CD8-positive, alpha-beta memory T cell (primary cell): ENCODE measurements at places on chromosomes 1 and 21. TPM values are rescaled to one million over a fixed set of nuclear protein-coding genes. Genes with fewer than 3 reads are reported as not detected.

Gene OR10R2
- total RNA-seq, result not detected

Gene SLC45A1
- 0.58 TPM for total RNA-seq

Gene SLFNL1
- total RNA-seq, result not detected

Gene NR5A2
- not detected for total RNA-seq

Gene LAMB3
- 0.92 TPM for total RNA-seq

Gene ESPN
- total RNA-seq, result 0.60 TPM

Gene CFAP107
- total RNA-seq, result not detected

DNA sequence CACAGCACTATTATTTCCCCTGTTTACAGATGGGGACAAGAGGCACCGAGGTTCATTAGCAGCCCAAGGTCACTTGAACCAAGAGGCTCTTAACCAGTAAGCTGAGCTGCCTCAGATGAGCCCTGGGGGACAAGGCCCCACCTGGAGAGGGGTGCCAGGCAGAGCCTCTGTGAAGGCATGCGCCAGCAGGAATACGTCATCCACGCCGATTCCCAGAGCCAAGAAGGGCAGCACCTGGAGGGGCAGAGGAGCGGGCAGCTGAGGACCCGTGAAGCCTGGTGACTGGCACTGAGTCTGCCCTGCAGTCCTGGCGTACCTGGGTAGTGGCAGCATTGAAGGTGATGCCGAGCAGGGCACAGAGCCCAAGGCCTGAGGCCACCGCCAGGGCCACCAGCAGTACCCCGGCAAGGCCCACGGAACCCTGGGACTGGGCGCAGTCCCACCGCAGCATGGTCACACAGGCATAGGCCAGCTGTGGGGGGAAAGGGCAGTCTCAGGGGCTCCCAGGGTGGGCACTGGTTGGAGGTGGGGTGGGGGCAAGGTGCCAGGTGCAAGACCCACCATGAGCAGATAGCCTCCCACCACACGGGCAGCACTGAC lies 14.1 kb downstream of the PTCH2 start:
- no peaks in the 10 kb centered on the region for H3K4me1 ChIP-seq
- H3K4me3 ChIP-seq, result no peak overlapping the region
- H3K36me3 ChIP-seq, result no peaks in the 10 kb centered on the region

- H3K4me3 ChIP-seq, result no peak overlapping the region
- no peaks in the 10 kb centered on the region for H3K4me1 ChIP-seq
- DNase-seq, result no peak
- no peaks in the 10 kb centered on the region for H3K27me3 ChIP-seq
- H3K27ac ChIP-seq, result no peak overlapping the region
- peaks cover 51% of the 10 kb centered on the region for H3K36me3 ChIP-seq
These were observed 21.0 kb downstream of the KIF21B start for GRCh38 chr1:201002510-201002909.

DNA sequence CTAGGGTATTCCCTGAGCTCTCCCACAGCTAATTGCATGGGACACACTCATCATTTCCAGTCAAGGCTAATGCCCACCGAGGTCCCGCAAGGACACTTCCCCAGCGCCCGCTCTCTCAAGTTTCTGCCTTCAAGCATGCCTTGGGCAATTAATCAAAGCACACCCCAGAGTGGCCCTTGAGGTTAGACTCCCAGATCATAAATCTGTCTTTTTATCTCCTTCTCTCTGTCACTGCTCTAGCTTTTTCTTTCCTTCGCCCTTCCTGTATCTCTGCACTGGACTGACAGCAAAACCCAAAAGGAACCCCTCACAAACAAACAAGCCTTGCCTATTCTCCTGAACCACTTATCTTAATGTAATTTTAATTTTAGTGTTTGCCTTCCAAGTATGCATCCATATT lies 7.9 kb upstream of the EXOSC10 start:
- no peak for DNase-seq
- no peaks in the 10 kb centered on the region for H3K4me1 ChIP-seq
- no peaks in the 10 kb centered on the region for H3K27me3 ChIP-seq
- H3K4me3 ChIP-seq, result no peak overlapping the region
- no peak overlapping the region for H3K27ac ChIP-seq

DNA sequence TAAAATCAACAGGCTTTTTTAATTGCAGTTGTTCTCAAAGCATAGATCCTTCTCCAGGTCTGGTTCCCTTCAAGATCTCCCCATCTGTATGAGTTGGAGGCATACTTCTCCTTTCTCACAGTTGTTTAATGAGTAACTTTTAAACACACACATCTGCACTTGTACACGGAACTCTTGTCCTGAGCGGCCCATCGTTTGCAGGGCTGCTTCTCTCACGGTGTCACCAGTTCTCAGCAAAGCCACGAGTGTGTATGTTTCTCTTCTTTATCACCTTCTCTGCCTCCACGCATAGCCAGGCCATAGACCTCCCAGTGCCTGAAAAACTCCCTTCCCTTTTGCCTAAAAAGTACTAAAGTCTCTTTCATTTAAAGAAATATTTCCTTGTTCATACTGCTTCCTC lies 68.7 kb upstream of the ROR1 start:
- H3K27ac ChIP-seq, result no peak overlapping the region
- no peak overlapping the region for H3K4me3 ChIP-seq
- no peak for DNase-seq
- H3K36me3 ChIP-seq, result no peaks in the 10 kb centered on the region
- no peaks in the 10 kb centered on the region for H3K27me3 ChIP-seq

DNA sequence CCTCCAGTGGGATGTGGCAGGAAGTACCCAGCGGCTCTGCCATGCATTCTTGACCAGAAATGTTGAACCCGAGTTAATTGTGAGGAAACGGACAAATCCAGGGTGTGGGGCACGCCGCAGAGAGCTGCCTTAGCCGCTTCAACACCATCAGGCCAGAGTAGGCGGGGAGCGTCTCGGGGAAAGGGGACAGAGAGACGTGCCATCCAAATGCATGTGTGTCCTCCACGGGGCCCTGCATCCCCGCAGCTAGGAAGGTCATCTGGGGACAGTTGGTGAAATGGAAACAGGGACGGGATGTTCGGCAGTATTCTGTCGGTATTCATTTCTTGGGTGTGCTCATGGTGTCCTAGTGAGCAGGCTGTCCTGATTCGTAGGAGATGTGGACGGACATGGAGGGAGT lies 59.1 kb upstream of the TRAPPC10 start:
- DNase-seq, result no peak
- no peaks in the 10 kb centered on the region for H3K36me3 ChIP-seq
- peaks cover 19% of the 10 kb centered on the region for H3K4me1 ChIP-seq
- no peak overlapping the region for H3K27ac ChIP-seq
- no peaks in the 10 kb centered on the region for H3K27me3 ChIP-seq

- no peak overlapping the region for H3K27ac ChIP-seq
- no peak overlapping the region for H3K4me3 ChIP-seq
- H3K27me3 ChIP-seq, result peaks cover 17% of the 10 kb centered on the region
- no peaks in the 10 kb centered on the region for H3K36me3 ChIP-seq
- H3K4me1 ChIP-seq, result no peaks in the 10 kb centered on the region
These were observed 413.6 kb upstream of the ESRRG start for GRCh38 chr1:217136895-217137205.

DNA sequence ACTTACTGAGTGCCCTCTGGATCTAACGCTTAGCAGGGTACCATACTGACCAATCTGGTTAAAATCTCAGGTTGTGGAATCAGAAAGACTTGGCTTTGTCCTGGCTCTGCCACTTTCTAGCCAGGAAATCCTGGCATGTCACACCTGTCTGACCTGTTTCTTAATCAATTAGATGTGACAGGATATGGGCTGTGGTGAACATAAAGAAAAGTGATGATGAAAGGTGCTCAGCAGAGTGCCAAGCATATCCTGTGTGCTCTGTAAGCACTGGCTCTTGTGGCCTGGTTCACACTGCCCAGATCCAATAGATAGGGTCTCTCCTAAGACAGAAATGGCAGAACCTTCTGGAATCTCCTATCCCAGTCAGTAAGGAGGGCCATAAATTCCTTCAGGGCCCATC lies 53.9 kb downstream of the PHC2 start:
- no peaks in the 10 kb centered on the region for H3K27me3 ChIP-seq
- no peak overlapping the region for H3K4me3 ChIP-seq
- H3K36me3 ChIP-seq, result no peaks in the 10 kb centered on the region
- peak; percentile 21 for DNase-seq

DNA sequence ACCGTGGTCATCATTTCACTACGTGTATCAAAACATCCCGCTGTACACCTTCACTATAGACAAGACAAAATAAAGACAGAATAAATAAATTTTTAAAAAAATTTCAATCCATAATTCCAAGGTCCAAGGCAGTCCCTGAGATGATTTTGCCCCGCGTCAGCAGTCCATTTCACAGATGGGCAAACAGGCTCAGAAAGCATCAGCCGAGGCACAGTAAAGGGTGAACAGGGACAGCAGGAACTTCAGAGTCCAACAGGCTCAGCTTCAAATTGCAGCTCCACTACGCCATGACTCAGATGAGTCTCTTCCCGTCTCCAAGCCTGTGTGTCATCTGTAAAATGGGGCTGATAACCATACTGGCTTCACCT lies 15.0 kb downstream of the MATN1 start:
- no peaks in the 10 kb centered on the region for H3K36me3 ChIP-seq
- H3K27me3 ChIP-seq, result no peaks in the 10 kb centered on the region
- no peak overlapping the region for H3K27ac ChIP-seq
- DNase-seq, result no peak

GRCh38 chr1:116064616-116065015 lies 46.6 kb upstream of the MAB21L3 start:
- H3K4me3 ChIP-seq, result no peak overlapping the region
- H3K27ac ChIP-seq, result no peak overlapping the region
- no peaks in the 10 kb centered on the region for H3K27me3 ChIP-seq
- no peaks in the 10 kb centered on the region for H3K4me1 ChIP-seq

DNA sequence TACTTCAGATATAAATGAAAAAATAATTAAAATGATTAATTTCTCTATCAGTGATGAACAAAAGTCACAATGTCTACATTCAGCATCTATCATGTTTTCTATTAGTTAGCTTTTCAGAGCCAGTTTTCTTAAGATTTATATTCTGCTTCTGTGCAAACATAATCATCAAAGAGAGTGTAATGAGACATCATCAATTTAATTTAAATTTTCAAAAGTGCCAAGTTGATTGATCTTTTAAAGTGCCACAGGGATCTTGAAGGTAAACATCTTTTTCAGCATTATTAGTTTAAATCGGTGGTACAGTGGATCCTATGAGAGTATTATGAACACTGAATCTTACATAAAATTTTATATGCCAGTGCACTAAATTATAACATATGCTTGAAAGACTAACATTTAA lies 1176.1 kb downstream of the PLA2G4A start:
- no peaks in the 10 kb centered on the region for H3K27me3 ChIP-seq
- H3K36me3 ChIP-seq, result no peaks in the 10 kb centered on the region
- H3K27ac ChIP-seq, result no peak overlapping the region
- no peaks in the 10 kb centered on the region for H3K4me1 ChIP-seq

DNA sequence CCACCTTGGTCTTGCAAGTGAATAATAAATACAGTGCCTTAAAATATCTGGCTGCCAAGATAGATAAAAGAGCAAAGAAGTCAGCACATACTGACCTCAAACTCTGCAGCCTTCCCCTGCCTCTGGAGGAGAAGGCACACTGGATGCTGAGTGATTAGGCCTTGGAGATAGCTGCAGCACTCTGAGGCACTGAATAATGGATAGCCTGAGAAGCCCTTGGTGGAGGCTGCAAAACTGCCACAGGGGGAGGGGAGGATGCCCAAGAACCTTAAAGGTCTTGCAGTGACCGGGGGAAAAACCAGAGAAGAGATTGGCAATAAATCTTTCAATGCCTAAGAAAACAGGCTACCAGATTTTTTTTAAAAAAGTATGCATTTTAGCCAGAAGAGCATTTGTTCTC lies 167.4 kb upstream of the PRMT6 start:
- no peaks in the 10 kb centered on the region for H3K27me3 ChIP-seq
- no peak for DNase-seq
- H3K4me1 ChIP-seq, result no peaks in the 10 kb centered on the region
- no peaks in the 10 kb centered on the region for H3K36me3 ChIP-seq
- no peak overlapping the region for H3K4me3 ChIP-seq

DNA sequence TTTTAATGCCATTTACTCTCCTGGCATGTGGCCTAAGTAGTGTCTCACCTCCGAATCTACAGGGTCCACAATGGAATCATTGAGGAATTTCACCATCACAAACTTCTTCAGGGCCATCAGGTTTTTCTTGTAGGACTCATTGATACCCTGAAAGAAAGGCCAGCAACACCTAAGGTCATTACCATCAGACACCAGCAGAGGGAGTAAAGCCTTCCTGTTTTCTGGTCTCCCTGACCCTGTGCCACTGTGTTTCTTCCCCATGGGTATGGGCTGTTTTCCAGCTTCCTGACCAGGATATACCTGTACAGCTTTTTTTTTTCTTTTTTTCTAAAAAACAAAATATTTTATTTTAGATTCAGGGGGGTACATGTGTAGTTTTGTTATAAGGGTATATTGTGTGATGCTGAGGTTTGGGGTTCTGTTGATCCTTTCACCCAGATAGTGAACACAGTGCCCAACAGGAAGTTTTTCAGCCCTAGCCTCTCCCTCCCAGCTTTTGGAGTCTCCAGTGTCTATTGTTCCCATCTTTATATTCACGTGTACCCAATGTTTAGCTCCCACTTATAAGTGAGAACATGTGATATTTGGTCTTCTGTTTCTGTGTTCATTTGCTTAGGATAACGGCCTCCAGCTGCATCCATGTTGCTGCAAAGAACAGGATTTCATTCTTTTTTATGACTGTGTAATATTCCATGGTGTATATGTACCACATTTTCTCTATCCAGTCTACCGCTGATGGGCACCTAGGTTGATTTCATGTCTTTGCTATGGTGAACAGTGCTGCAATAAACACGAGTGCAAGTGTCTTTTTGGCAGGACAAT lies 18.3 kb downstream of the PPT1 start:
- H3K36me3 ChIP-seq, result peaks cover 17% of the 10 kb centered on the region
- H3K4me1 ChIP-seq, result no peaks in the 10 kb centered on the region
- no peak overlapping the region for H3K27ac ChIP-seq
- no peaks in the 10 kb centered on the region for H3K27me3 ChIP-seq

DNA sequence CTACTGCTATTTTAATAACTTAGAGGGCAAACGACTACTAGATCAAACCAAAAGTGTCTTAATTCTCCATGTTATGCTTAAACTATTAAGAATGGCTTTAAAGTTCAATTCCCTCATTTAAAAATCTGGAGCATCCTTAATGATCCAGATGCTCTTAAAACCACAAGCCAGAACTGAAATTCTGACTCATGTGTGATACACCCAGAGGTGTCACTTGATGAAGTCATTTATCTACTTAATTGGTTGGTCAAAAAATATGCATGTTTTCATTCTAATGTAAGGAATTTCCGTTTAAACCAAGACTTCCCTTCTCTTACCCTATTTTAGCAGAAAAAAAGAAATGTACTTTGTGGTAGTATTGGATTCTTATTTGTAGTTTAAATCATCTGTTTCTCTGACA lies 1261.2 kb upstream of the B3GALT2 start:
- H3K27me3 ChIP-seq, result no peaks in the 10 kb centered on the region
- DNase-seq, result no peak

DNA sequence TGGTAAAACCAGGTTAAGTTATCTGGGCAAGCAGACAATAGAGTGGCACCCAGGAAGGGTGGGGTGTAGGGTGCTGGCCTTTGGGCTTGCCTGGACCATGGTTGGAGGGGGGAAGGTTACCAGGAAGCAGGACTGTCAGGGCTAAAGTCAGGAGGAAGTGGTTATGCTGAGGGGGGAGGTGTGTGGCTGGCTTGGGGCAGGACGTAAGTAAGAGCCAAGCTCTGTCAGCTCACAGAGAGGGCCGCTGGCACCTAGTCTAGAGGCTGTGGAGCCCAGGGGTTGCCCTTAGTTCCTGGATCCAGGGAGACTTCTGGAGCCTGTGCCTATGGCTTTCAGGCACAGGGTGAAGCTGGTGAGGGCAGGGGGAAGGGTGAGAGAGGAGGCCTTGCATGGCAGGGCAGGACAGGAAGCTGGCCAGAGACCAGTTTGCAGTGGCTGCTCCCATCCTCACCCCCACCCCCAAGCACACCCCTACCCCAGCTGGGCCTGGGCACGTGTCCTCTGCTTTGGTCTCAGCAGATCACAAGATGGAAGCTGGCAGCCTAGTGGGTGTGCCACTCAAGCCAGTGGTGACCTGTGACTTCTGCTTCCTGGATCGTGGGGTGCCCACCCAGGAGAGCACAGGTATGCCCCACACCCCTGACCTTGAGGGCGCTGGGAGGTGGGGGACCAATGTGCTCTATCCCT lies 20.5 kb upstream of the SMYD3 start:
- no peak for DNase-seq
- no peak overlapping the region for H3K27ac ChIP-seq
